ENCODE measurements at places on chromosomes 5 and 9. TPM values are rescaled to one million over a fixed set of nuclear protein-coding genes. Genes with fewer than 3 reads are reported as not detected.

The PCDHA13 gene
- not detected for total RNA-seq

The HRCT1 gene
- total RNA-seq, result not detected

DNA sequence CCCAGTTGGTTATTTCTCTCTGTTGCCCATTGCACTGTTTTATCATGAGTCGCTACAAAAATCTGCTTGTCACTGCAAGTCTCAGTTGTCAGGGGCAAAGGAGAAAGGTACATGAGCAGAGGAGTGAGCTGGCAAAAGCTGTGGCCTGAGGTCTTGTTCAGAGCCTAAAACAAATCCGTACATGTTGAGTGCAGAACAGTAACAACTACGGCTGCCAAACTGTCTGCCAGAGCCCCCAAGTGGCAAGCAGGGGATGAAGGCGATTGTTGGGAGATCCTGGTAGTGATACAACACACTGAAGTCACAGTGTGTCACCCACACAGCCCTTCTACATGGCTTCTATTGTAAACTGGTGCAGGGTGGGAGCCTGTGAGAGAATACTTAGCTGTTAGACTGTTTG, 50.9 kb downstream of the BRINP1 start:
- no peaks in the 10 kb centered on the region for H3K4me1 ChIP-seq
- no peaks in the 10 kb centered on the region for H3K27me3 ChIP-seq
- DNase-seq, result no peak
- H3K4me3 ChIP-seq, result no peak overlapping the region

GRCh38 chr9:76400534-76401096, 6.4 kb upstream of the RFK start:
- no peaks in the 10 kb centered on the region for H3K36me3 ChIP-seq
- H3K27ac ChIP-seq, result no peak overlapping the region
- H3K27me3 ChIP-seq, result no peaks in the 10 kb centered on the region
- DNase-seq, result no peak
- peaks cover 21% of the 10 kb centered on the region for H3K4me1 ChIP-seq
- no peak overlapping the region for H3K4me3 ChIP-seq

- H3K4me3 ChIP-seq, result no peak overlapping the region
- H3K36me3 ChIP-seq, result no peaks in the 10 kb centered on the region
- no peak for DNase-seq
- H3K27ac ChIP-seq, result no peak overlapping the region
- H3K4me1 ChIP-seq, result no peaks in the 10 kb centered on the region
Observed at GRCh38 chr5:93164690-93165089, 416.3 kb downstream of the NR2F1-AS1 start.

- H3K36me3 ChIP-seq, result no peaks in the 10 kb centered on the region
- no peak overlapping the region for H3K27ac ChIP-seq
- H3K4me1 ChIP-seq, result peaks cover 4% of the 10 kb centered on the region
- no peak overlapping the region for H3K4me3 ChIP-seq
- H3K27me3 ChIP-seq, result peaks cover 10% of the 10 kb centered on the region
Observed at GRCh38 chr5:78552729-78553342, 95.7 kb downstream of the LHFPL2 start.

- no peak overlapping the region for H3K4me3 ChIP-seq
- H3K4me1 ChIP-seq, result peaks cover 11% of the 10 kb centered on the region
- no peak overlapping the region for H3K27ac ChIP-seq
- H3K36me3 ChIP-seq, result no peaks in the 10 kb centered on the region
Observed at GRCh38 chr5:5497152-5497788, 74.8 kb downstream of the ICE1 start.

DNA sequence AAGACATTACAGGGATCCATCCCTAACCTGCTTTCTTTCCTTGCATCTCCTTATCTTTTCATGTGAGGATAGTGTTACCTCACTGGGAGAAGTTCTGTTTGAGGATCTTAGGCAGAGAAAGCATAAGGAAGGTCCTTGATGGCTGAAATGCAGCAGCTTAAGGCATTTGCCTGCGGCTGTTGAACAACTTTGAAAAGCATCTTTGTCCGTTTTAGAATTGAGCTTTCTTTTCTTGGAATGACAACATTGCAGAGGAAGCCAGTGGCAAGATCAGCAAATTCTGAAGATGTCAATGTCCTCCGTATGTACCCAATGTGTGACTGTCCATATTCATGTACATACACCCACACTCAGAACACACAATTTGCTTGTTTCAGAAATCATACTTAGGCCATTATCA, 436.2 kb downstream of the GABRG2 start:
- H3K36me3 ChIP-seq, result no peaks in the 10 kb centered on the region
- DNase-seq, result no peak
- H3K4me1 ChIP-seq, result no peaks in the 10 kb centered on the region
- no peak overlapping the region for H3K4me3 ChIP-seq
- no peaks in the 10 kb centered on the region for H3K27me3 ChIP-seq
- H3K27ac ChIP-seq, result no peak overlapping the region

Measured in activated CD4-positive, alpha-beta memory T cell treated with anti-CD3 and anti-CD28 coated beads for 36 hours (primary cell).